ENCODE measurements at places on chromosomes 1 and 21. TPM values are rescaled to one million over a fixed set of nuclear protein-coding genes. Genes with fewer than 3 reads are reported as not detected.
A peak's percentile ranks its signal among the peaks of the same experiment; 100 is the strongest.

GRCh38 chr1:54926970-54927369, 40.0 kb upstream of the DHCR24 start:
- peak; percentile 42 for DNase-seq

Gene KCNH1
- total RNA-seq, result 1.5 TPM

Gene CFAP74
- not detected for total RNA-seq

DNA sequence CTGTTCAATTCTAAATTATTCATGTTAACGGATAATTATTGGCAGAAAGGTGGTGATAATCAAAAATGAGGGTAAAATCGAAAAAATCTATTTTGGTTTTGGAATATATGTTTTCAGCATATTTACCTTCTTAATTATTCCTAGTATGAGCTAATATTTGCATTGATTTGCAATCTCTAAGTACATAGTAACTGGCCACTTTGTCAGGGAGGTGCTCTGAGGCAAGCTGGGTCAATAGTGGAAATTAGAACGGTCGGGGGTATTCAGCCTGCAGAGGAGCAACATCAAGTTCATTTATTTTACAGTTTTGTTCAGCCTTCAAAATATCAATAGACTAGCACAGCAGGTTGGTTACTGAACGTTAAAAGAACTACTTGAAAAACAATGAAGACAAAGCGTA, 1.8 kb downstream of the OTUD7B start:
- DNase-seq, result no peak

Gene PRDM16
- not detected for total RNA-seq

GRCh38 chr1:152227310-152227928, 3.4 kb upstream of the HRNR start:
- peak; percentile 63 for DNase-seq

Gene LCK
- not detected for total RNA-seq

DNA sequence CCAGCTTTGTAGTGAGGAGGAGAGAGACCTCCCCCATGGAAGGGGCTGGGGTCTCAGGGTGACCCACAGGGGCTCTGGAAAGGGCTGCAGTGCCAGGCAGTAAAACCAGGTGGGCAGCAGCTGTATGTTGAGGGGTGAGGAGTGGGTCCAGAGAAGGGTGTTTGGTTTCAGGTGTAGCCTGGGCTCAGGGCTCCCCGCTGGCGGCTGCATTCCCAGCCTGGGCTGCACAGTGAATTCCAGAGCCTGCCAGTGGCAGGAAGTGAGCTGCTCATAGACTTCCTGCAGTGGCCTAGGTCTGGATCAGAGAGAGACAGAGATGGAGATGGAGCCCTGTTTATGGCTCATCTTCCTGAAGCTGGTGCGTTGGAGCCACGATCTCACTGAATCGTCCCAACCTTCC, 356.4 kb downstream of the PTPRU start:
- DNase-seq, result peak; percentile 28

GRCh38 chr1:206933333-206933945, 11.7 kb upstream of the FCMR start:
- DNase-seq, result peak; percentile 33

DNA sequence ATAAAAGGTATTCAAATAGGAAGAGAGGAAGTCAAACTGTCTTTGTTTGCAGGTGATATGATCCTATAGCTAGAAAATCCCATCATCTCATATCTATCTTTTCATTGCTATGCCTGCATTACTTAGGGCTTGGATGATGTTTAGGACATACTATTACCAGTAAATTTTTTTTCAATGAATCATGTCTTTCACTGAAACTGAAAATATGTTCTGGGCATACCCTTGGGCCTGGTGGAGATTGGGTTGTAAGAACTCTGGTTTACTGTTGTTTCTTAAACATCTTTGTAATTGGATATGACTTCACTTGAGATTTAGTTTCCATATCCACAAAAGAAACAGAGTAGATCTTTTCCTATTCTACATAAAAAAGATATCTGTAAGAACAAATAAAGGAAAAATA, 502.2 kb upstream of the PRMT6 start:
- peak; percentile 18 for DNase-seq

DNA sequence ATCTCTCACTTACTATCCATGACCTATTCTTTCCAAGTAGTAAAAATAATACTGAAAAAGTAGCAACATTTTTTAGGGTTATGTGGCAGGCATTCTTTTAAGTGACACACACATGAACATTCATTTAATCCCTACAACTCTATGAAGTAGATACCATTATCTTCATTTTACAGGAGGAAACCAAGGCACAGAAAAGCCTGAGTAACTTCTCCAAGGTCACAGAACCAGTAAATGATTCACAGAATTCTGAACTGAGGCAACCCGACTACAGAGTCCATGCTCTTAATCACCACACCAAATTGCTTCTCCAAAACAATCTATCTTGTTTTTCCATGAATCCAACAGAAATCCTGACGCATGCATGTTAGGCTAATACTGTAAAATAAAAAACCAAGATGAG, 17.5 kb downstream of the FUBP1 start:
- no peak for DNase-seq

DNA sequence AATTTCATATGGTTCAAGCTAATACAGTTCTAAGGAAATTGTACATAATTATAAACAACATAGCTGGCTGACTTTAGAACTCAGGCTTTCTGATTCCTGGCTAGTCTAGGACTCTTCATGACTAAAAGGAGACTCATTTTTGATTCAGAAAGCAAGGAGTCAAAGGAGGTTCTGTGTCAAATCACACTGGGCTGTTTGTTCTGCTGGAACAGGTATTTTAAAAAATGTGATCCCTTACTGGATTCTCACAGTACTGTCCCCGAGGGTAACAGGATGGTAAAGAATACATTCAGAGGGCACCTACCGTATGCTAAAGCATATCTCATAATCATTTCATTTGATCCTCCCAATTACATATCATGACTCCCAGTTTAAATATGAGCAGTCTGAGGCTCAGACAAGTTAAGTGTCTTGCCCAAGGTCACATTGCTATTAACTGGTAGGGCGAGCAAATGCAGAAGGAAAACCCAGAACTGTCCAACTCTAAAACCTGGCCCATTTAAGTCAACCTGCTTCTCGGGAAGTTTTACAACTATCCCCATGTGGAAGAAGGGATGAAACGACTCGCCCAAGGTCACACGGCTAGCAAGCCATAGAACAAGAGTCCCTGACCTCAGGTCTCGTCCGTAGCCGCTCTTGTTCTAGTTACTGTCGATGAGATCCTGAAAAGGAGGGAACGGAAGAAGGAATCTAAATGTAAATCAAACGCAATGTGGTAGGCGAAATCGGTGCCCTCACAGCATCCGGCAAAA, 675 bp downstream of the MYSM1 start:
- DNase-seq, result peak; percentile 59

Data from GM23248 (cell line).